ENCODE measurements at places on chromosomes 5 and 9.

DNA sequence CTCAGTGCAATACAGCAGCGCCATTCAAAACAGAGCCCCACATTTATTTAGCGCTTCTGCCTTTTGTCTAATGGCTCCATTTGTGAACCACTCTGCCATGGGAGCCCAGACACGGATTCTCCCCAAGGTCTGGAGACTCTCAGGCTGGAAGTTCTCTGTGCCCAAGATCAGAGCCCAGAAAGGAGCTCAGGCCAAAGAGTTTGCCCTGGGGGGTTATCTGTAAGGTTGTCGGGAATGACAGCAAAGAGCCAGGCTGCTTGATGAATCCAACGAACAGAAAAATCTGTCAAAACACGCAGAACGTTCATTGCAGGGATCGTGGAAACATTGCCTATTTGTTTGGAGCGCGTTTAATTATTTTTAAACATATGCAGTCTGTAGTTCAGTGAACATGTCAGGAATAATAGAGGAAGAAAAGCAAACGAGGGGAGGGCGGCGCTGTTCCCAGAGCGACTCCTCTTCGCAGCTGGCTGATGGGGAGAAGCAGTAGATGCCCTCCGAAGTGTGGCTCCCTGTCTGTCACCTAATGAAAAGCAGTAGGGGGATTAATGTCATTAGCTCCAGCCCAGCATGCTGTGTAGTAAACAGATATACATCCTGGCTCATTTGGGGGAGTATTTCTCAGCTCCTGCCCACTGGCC, 464.9 kb upstream of the MPDZ start:
- DNase-seq = no peak

DNA sequence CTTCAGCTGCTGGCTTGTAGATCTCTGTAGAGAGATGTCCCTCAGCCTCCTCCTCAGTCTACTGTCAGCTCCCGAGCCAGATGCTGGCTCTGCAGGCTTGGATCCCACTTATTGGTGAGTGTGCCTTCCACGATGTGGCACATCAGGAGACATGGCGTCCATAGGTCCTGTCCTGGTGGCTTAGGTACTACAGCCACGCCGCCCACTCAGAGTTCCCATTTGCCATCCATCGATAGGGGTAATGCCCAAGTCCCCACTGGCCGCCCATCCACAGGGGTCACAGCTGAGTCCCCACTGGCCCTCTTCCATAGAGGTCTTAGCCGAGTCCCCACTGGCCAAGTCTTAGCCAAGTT, 17.3 kb downstream of the EXOC3 start:
- no peak for DNase-seq

DNA sequence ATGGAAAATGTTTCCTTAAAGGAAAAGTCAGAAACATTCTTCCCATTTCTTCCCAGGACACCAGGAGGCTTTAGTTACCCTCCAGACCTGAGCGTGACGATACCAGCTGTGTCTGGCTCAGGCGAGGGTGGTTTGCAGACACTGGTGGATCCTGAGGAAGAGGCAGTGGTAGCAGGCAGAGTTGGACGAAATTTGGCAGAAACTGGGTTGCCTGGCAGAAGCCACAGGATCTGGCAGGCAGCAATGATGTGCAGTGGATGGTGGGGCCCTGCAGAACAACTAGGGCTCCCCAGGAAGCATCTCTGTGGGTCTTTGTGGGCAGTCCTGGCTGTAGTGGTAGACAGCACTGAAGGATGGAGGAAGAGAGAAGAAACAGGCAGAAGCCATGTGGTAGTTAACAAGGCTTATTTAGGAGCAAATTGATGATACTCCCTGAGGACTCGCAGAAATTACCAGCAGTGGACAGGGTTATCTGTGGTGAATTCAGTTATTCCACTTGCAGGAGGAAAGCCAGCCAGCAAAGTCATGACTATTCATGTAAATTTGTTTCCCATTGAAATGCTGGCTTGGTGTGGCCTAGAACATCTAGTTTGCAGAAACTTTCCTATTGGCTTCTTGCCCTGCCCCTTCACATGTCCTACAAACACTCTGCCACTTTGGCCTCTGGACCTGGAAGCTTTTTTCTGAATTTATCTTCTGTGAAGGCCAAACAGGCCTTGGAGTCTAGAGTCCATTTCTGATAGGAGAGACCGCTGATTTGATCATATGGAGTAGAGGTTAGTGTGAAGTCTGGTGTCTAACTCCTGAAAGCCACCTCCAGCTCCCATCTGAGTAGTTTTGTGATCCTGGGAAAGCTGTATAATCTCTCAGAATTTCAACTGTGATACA, 212.0 kb downstream of the DMRT2 start:
- no peak for DNase-seq

DNA sequence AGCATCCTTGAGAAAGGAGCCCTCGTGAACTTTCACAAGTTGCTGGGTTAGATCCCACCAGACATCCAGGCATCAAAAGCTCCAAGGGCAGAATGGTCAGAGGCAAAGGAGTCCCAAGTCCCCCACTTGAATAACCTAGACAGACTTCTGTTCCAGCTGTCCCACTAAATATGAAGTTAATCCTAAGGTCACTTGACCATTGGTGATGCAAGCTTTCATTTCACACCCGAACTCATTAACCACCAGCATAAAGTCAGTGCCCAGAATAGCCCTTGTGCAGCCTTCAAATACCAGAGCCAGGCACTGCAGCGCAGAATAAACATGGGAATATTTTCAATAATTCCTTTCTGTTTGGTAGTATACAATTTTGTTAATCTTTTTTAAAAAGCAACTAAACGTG, 28.9 kb downstream of the OXCT1 start:
- no peak for DNase-seq

- no peak for DNase-seq
These were observed at the start of gene IL13 for GRCh38 chr5:132657676-132658380. IL13 (plus strand) TSS chr5:132658173; CDS start chr5:132658187, 14 bp downstream.

GRCh38 chr5:173196133-173196952, 38.7 kb downstream of the NKX2-5 start:
- DNase-seq = no peak

DNA sequence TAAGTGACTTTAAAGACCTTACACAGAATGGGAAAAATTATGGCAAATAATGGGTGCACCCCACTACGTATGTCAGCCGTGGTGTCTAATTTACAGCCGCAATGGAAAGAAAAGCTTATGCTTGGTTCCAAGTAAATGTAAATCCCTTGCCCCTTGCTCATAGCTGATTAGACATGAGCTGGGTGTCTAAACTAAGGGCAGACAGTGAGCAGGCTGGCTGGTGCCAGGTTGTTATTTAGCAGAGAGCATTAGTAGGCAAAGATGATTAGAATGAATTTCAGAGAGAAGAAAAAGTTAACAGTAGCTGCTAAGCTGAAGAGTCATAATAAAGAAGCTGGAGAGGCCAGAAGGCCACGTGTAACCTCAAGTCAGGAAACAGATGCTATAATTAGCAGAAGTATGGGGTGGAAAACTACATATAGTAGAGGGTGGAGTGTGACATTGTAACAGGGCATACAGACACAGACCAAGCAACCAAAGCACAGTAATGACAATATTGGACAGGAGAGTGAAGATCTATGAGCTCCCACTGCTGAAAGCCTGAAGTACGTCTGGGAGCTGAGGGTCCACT, 257.7 kb downstream of the MCTP1 start:
- DNase-seq = no peak

DNA sequence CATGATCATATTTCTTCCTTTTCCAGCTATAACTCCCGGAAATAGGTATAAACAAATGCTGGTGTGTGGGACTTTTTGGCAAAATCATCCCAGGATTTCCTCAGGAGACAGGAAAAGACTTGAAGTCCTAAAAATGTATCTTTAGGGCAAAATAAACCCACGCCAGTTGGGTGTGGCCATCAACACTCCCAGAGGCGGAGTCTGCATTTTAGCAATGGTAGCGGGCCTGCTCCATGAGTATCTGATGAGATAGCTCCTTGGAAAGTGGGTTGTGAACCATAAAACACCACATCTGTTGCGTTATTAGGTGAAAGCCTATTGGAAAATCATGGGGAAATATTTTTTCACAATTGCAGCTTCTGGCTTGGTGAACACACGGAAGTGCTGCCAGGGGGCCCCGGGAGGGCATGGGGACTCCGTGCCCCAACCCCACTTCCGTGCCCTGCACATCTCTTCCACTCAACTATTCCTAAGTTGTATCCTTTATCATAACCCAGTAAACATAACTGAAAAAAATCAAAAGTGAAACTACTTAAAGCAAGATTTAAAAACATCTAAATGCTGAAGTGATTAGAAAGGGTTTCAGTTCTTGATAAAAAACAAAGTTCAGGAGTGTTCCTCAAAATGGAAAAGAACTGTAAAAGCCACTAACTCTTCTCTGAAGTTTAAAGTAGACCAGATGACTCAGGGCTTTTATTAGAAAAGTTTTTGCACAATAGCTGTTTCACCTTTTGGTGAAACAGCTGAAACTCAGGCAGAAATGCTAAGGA, 111.2 kb downstream of the LRRC70 start:
- DNase-seq = no peak

DNA sequence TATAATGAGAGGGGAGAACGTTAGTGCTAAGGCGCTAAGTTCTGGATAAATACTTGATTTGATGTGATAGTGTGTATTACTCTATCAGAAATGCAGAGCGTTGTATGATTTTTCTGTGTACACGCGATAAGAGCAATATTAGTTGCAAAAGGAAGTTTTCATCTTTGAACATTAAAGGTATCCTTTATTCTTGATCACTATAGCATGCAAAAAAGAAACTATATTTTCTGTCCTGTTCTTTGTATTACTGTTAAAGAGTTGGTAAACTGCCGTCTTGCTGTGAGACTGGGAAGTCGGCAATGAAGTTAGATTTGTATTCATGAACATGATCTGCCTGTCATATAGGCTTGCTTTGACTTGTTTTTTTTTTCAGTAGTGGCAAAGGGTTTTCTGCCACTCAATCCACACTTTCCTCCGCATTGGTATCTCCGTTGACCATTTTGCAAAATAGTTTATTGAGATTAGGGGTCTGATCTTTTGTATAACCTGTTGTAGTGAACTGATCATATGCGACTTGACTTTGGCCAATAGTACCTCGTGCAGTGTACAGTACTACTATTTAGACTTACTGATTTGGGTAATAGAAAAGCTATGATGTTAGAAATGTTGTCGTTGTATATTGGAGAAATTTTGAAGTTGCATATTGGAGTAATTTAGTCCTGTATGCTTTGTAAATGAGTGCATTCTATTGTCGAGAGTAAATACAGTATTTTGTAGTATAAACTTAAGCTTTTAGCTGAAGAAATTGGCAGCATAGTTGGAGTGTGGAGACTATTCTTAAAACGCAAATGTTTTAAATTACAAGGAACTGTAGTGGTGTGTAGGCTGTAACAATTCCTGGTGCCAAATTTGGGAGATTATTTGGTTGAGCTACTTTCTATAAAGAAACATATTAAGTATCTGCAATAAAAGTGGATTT, 1.7 kb downstream of the DENND4C start:
- no peak for DNase-seq

DNA sequence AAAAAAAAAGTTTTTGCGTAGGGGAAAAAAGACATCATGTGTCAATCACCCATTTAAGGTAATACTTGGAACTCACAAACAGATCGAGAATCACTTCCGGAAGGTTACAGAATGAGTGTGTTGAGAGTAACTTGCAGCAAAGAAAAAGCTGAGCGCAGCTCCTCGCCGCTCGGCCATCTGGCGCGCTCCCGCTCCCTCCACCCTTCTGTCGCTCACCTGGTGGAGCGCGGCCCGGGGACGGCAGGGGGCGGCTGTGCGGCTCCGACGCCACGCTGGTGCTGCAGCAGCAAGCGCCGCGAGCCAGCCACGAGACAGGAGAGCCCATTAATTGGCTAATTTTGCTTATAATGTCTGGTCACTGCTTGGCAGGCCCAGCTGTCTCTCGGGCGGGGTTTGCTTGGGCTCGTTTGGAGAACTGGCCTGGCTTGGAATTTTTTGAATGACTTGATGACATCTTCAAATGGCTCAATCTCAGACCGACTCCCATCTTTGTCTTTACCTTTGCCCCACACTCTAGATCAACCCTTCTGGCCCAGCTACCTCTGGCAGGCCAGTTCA, 601.8 kb downstream of the CCDC171 start:
- peak; percentile 7 for DNase-seq

- no peak for DNase-seq
These were observed 11.8 kb downstream of the FAM163B start for GRCh38 chr9:133597316-133597957.

- no peak for DNase-seq
These were observed 196.3 kb downstream of the MLLT3 start for GRCh38 chr9:20426019-20426418.

- no peak for DNase-seq
These were observed 6.5 kb downstream of the AMACR start for GRCh38 chr5:34001241-34001841.

DNA sequence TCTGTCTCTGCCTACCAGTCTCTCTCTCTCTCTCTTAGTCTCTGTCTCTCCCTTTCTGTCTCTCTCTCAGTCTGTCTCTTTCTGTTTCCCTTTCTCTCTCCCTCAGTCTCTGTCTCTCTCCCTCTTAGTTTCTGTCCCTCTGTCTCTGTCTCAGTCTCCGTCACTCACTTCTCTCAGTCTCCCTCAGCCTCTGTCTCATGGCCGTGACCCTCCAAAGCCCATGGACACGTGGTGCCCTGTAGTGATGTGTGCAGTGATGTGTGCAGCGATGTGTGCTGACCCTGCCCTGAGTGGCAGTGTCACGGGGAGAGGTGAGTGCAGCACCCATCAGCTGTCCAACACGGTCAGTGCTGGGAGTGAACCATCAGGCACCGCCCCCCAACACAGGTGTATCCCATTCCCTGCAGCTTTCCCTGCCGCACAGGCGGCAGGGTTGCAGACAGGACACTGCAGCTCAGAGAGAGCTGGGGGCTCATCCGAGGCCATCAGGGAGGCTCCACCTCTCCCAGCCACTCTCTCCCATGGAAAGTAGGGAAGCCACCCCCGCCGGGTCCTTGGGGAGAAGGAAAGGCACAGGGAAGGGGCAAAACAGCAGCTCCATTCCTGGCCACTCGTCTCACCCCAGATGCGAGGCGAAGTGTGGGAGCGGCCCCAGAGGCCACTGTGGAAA, 794 bp upstream of the LRRC14B start:
- DNase-seq = no peak

DNA sequence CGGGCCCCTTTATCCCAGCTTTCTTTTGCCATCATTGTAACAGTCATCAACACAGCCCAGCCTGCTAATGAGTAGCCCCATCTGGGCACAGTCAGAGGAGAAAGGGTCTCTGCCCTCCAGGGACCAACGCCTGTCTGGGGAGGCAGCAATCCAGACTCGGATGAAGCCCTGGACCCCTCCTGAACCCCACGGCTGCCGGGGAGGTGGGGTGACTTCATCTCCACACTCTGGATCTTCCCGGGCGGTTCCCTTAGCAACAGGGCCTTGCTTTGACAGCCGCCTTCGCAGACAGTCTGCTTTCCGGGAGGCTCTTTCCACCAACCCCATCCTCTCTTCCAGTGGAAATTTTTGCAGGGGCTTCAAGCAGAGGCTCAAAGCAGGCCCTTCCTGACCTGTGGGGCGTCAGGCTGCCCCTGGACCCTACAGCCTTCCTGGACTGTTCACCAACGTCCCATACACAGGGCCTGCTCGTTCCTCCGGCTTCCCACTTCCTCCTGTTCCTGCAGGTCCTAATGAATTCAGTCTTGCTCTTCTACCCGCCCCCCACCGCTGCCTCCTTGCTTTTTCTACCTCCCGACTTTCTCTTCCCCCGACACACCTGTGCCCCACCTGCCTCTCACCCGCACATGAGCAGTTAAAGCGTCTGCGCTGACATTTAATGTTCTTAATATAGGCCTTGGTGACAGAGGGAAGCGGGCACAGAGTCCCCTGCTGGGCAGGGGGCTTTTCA, 161.7 kb upstream of the MVB12B start:
- DNase-seq = no peak

Data from stimulated activated CD8-positive, alpha-beta memory T cell treated with anti-CD3 and anti-CD28 coated beads, Interleukin-7, amount 100 ng/mL, for 24 hours (primary cell).